Activated CD4-positive, alpha-beta T cell treated with anti-CD3 and anti-CD28 coated beads for 36 hours (primary cell): ENCODE measurements at places on chromosomes 2 and 18. TPM values are rescaled to one million over a fixed set of nuclear protein-coding genes. Genes with fewer than 3 reads are reported as not detected.
A peak's percentile ranks its signal among the peaks of the same experiment; 100 is the strongest.

DNA sequence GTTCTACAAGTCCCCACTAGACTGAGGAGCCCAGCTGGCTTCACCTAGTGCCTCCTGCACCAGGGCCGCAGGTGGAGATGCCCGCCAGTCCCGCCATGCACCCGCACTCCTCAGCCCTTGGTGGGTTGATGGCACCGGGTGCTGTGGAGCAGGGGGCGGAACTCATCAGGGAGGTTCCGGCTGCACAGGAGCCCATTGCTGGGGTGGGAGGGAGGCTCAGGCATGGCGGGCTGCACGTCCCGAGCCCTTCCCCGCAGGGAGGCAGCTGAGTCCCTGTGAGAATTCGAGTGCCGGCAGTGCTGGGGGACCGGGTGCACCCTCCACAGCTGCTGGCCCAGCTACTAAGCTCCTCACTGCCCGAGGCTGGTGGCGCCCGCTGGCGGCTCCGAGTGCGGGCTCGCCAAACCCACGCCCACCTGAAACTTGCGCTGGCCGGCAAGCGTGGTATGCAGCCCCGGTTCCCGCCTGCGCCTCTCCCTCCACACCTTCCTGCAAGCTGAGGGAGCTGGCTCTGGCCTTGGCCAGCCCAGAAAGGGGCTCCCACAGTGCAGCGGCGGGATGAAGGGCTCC, 252.7 kb upstream of the TCF4 start:
- H3K4me3 ChIP-seq: no peak overlapping the region
- H3K27me3 ChIP-seq: no peaks in the 10 kb centered on the region
- no peaks in the 10 kb centered on the region for H3K4me1 ChIP-seq
- DNase-seq: no peak
- H3K27ac ChIP-seq: no peak overlapping the region
- H3K36me3 ChIP-seq: no peaks in the 10 kb centered on the region

- H3K36me3 ChIP-seq: no peaks in the 10 kb centered on the region
- no peak overlapping the region for H3K27ac ChIP-seq
- no peaks in the 10 kb centered on the region for H3K4me1 ChIP-seq
- H3K27me3 ChIP-seq: peaks cover 6% of the 10 kb centered on the region
Observed at GRCh38 chr2:219765231-219765911, 137.9 kb downstream of the SLC4A3 start.

DNA sequence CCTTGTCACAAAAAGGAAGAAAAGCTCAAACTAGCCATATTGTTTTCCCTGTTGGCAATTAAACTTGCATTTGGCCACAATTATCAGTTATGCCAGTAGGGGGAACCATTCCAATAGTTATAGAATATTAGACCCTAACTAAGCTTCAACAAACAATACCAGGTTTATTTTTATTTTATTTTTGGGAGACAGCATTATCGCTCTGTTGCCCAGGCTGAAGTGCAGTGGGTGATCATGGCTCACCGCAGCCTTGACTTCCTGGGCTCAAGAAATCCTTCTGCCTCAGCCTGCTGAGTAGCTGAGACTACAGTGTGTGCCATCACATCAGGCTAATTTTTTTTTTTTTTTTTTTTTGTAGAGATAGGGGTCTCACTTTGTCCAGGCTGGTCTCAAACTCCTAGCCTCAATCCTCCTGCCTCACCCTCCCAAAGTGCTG, 102.1 kb downstream of the ATAD2B start:
- H3K4me3 ChIP-seq: no peak overlapping the region
- H3K36me3 ChIP-seq: peaks cover 5% of the 10 kb centered on the region
- peak; percentile 17 for DNase-seq
- no peak overlapping the region for H3K27ac ChIP-seq

DNA sequence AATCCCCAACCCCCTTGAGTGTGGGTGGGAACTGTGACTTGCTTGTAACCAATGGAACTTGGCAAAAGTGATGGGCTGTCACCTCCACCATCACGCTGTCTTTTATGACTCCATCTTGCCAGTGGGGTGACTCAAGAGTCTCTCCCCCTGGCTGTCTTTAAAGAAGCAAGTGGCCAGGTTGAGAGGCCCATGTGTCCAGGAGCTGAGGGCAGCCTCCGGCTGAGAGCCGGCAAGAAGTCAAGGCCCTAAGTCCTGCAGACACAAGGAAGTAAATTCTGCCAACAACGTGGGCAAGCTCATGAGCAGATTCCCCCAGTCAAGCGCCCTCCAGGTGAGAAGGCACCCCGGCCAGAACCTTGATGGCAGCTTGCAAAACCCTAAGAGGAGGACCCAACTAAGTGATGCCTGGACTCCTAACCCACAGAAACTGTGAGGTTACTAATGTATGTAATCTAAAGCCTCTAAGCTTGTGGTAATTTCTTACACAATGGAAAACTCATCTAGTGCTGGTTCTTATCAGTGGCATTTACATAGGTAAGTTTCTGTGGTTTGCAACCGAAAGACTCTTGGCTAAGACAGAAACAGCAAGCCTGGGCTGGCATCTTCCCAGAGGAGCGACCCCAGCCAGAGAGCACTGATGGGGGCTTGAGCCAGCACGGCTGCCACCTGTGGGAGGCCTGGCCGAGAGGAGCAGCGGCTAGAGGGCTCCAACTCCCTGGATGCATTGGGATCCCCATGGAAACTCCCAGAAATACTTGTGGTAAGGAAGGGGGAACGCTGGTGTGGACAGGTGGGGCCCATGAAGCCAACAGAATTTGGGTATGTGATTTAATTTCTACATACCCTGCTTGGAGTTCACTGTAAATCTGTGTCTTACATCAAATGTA, 49.3 kb downstream of the CIB4 start:
- no peak overlapping the region for H3K27ac ChIP-seq
- DNase-seq: no peak
- H3K4me3 ChIP-seq: no peak overlapping the region
- H3K36me3 ChIP-seq: no peaks in the 10 kb centered on the region

DPP10 gene
- total RNA-seq: not detected

DNA sequence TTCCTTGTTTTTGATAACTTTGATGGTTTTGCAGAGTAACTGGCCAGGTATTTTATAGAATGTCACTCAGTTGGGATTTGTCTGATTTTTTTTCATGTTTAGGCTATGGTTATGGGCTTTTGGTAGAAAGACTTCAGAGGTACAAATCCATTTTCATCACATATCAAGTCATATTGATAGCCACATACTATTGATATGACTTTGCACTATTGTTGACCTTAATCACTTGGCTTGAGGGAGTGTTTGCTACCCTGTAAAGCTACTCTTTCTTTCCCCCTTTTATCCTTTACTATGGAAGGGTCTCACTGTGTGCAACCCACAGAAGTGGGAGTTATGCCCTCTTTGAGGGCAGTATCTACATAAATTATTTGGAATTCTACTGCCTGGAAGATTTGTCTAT, 109.8 kb downstream of the BABAM2 start:
- no peak overlapping the region for H3K27ac ChIP-seq
- no peak overlapping the region for H3K4me3 ChIP-seq
- peaks cover 13% of the 10 kb centered on the region for H3K36me3 ChIP-seq
- no peak for DNase-seq

PROKR1 gene
- total RNA-seq: not detected

GRCh38 chr2:159882130-159882745, 84.2 kb upstream of the CD302 start:
- no peak for DNase-seq
- no peak overlapping the region for H3K4me3 ChIP-seq
- peaks cover 43% of the 10 kb centered on the region for H3K4me1 ChIP-seq
- H3K36me3 ChIP-seq: peaks cover 55% of the 10 kb centered on the region
- H3K27ac ChIP-seq: no peak overlapping the region
- H3K27me3 ChIP-seq: no peaks in the 10 kb centered on the region

RTKN gene
- total RNA-seq: 1.8 TPM

CNRIP1 gene
- total RNA-seq: not detected

CD8B gene
- total RNA-seq: 2.1 TPM

GRCh38 chr18:825891-826585, 14.0 kb upstream of the YES1 start:
- no peak overlapping the region for H3K4me3 ChIP-seq
- H3K27me3 ChIP-seq: no peaks in the 10 kb centered on the region
- no peak overlapping the region for H3K27ac ChIP-seq
- DNase-seq: no peak
- no peaks in the 10 kb centered on the region for H3K36me3 ChIP-seq

FIGN gene
- not detected for total RNA-seq

ANO7 gene
- 2.1 TPM for total RNA-seq

PDCL3 gene
- total RNA-seq: 39.3 TPM

GRCh38 chr18:40642692-40643229, 1312.3 kb upstream of the PIK3C3 start:
- no peak overlapping the region for H3K27ac ChIP-seq
- no peaks in the 10 kb centered on the region for H3K4me1 ChIP-seq
- no peak overlapping the region for H3K4me3 ChIP-seq
- no peak for DNase-seq
- no peaks in the 10 kb centered on the region for H3K36me3 ChIP-seq

COX5B gene
- total RNA-seq: 189 TPM

CHRNG gene
- total RNA-seq: not detected

DIS3L2 gene
- 25.6 TPM for total RNA-seq

DNA sequence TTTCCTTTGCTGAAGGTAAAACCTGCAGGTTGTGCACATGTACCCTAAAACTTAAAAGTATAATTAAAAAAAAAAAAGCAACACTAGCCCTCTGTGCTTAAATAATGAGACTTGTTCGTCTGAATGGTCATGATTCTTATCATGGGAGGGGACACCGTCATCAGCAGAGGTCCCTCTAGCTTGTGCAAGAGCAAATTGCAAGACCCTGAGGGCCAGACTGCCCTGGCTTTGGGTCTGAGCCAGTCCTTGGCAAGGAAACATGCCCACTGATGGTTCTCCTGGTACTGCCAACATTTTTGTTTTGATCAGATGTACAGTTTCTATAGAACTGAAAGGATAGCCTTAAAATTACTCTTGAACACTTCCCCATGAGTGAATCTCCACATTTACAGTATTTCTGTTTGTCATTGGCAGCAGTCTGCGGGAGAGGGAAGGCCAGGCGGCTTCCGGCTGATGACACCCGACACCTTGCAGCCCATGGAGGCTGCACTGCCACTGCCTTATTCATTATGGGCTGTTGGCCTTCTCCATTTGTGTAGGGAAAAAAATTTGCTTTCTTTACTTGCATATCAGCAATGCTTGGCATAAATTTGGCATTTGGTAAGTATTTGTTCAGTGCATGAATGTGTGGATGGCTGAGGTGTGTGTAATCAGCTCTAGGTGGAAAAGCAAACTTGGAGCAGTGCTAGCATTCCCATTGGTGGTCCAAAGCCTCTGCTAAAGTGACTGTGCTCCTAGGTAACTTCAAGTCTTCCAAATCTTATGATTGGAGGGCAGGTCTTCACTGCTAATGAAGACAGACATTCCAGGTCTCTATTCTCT, 161.6 kb upstream of the ALKAL2 start:
- H3K27ac ChIP-seq: no peak overlapping the region
- no peak overlapping the region for H3K4me3 ChIP-seq
- DNase-seq: no peak
- H3K4me1 ChIP-seq: peaks cover 5% of the 10 kb centered on the region

GRCh38 chr2:106280722-106281446, 86.8 kb upstream of the UXS1 start:
- H3K4me3 ChIP-seq: no peak overlapping the region
- no peaks in the 10 kb centered on the region for H3K4me1 ChIP-seq
- H3K36me3 ChIP-seq: no peaks in the 10 kb centered on the region
- H3K27me3 ChIP-seq: peaks cover 4% of the 10 kb centered on the region
- no peak for DNase-seq

GRCh38 chr2:64311191-64311910, 142.6 kb upstream of the LGALSL start:
- H3K4me3 ChIP-seq: no peak overlapping the region

CDH7 gene
- total RNA-seq: not detected

HNRNPA3 gene
- total RNA-seq: 290 TPM

GRCh38 chr2:231530099-231531011, at the start of gene NMUR1:
NMUR1 (minus strand) TSS chr2:231530445; CDS start chr2:231530361, 84 bp downstream.
- peaks cover 7% of the 10 kb centered on the region for H3K4me1 ChIP-seq
- H3K4me3 ChIP-seq: no peak within 1 kb of the TSS
- no peak within 1 kb of the TSS for H3K27ac ChIP-seq
- H3K27me3 ChIP-seq: peaks cover 24% of the 10 kb centered on the region
- peak; percentile 85 for DNase-seq

ESPNL gene
- 0.21 TPM for total RNA-seq

DNA sequence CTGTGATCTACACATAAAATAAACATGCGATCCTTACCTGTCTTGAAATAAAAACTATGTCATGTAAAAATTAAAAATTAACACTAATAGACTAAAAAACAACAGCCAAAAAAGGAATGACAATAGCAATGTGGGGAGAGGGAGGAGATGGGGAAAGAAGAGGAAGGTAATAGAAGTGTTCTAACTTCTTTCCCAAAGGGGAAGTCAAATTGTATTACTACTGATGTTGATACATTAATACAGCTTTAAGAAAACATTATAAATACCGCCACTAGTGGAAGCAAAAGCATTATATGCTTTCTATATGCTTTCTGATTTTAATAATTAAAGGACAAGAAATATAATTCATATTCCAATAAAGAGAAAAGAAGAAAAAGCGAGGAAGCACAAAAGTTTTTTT, 22.2 kb downstream of the ZNF516 start:
- H3K27ac ChIP-seq: no peak overlapping the region
- H3K27me3 ChIP-seq: peaks cover 5% of the 10 kb centered on the region
- H3K4me1 ChIP-seq: peaks cover 41% of the 10 kb centered on the region
- no peak overlapping the region for H3K4me3 ChIP-seq
- no peaks in the 10 kb centered on the region for H3K36me3 ChIP-seq
- DNase-seq: no peak

DNA sequence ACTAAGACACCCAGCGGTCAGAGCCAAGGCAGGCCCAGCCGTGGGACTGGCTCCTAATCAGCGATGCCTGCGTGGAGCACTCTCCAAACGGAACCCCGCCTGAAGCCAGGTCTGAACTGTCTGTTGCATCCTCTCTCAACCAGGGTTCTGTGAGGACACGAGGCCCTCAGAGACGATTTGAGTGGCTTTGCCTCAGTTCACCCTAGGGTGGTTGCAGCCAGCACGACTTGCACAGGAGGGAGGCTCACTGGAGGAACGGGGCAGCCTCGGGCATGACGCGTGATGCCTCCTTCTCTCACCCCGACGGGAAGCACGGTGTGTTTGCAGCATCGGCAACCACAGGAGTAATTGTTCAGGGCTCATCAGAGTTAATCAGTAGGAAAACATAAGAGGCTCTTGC, 336.4 kb downstream of the EIPR1 start:
- no peak overlapping the region for H3K4me3 ChIP-seq
- DNase-seq: no peak
- H3K36me3 ChIP-seq: no peaks in the 10 kb centered on the region
- no peak overlapping the region for H3K27ac ChIP-seq
- peaks cover 3% of the 10 kb centered on the region for H3K27me3 ChIP-seq
- no peaks in the 10 kb centered on the region for H3K4me1 ChIP-seq

- H3K27ac ChIP-seq: no peak overlapping the region
- peaks cover 13% of the 10 kb centered on the region for H3K36me3 ChIP-seq
- DNase-seq: no peak
Observed at GRCh38 chr2:239064891-239065290, 217.0 kb downstream of the TWIST2 start.

EMILIN2 gene
- 15.7 TPM for total RNA-seq
